ENCODE measurements at places on chromosomes 7 and 10.

DNA sequence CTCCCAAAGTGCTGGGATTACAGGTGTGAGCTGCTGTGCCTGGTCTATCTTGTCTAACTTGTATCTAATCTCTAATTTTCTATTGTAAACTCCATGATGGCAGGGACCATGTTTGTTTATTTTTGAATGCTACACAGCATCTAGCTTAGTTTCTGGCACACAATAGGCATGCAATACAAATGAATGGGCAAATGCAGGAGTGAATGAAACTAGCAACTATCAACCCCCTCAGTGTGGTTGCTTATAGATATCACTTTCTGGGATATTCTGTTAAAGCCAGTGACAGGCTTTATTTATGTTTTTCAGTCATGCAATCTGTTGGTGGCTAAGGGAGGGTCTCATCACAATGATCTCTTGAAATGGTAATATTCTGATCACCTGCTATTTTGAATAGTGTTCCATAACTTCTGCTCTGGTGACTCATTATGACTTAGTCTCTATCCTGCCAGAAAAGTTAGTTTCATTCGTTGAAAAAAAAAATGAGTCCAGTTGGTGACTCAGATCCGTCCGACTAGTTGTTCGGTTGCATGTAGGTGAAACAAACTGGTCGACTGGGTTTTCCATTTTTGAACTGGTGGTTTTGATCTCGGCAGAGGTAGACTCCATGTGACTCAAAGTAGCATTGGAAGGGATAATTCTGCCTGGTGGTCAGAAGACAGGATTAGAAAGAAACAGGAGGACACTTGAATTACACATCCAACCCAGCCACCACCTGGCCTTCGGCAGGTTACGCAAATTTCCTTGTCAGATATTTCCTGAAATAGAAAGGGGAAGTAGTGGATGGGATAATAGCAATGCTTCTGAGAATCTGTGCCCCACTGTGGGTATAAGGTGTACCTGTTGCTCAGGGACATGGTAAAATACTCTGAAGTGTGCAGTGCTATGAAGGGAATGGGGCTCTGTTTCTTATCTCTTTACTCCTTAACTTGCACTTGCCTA, 76.8 kb downstream of the GATA3 start:
- no peak for DNase-seq

GRCh38 chr7:24035366-24036032, 248.5 kb upstream of the NPY start:
- no peak for DNase-seq

DNA sequence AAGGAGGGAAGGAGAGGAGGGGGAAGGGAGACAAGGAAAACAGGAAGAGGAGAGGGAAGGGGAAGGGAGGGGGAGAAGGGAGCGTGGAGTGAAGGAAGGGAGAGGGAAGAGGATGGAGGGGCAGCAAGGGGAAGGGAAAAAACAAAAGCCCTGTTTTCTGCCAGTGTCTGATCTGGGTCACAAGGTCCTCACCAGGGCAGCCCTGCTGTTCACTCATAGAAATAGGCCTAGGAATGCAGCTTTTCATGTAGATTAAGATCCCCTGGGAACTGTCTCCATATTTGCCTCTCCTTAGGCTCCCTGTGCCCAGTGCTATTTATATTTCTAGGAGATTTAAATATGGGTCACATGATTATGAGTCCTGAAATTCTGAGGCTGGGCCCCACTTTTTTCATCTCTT, 790.7 kb downstream of the TNS3 start:
- no peak for DNase-seq

DNA sequence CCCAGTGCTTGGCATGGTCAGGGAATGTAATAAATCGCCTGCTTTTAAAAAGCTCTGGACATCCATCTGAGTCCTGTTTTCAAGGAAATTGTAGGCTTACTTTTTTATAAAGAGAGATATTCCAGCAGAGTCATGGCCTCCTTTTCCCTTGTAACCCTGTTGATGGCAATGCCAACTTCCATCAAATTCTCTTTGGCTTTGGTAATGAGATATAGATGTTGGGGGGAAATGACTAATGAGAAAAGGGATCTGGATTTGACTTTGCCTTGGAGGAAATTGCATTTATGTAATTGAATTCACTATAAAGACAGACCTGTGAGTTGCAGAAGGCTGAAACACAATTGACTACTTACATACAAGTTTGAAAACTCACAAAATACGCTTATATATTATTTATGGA, 347.5 kb downstream of the GPR158 start:
- no peak for DNase-seq

GRCh38 chr10:69732147-69732825, 69.4 kb upstream of the COL13A1 start:
- no peak for DNase-seq

DNA sequence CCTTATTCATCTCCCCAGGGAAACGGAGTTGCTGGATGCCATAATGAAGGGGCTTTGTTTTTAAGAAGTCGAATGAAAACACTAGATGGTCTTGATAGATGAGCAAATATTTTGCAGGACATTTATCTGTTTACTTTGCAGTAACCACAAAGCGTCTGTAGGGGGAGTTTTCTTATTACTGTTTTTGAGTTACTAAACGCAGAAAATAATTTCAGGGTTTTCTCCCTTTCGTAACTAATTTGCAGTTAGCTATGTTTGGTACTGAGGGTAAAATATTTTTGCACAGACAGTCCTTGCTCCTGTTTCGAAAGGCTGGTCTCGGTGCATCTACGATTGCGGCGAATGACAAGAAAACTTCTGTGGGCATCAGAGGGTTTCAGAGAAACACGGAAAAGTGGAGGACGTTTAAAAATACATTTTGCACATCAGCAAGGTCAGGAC, 505.6 kb upstream of the MKI67 start:
- DNase-seq = no peak

DNA sequence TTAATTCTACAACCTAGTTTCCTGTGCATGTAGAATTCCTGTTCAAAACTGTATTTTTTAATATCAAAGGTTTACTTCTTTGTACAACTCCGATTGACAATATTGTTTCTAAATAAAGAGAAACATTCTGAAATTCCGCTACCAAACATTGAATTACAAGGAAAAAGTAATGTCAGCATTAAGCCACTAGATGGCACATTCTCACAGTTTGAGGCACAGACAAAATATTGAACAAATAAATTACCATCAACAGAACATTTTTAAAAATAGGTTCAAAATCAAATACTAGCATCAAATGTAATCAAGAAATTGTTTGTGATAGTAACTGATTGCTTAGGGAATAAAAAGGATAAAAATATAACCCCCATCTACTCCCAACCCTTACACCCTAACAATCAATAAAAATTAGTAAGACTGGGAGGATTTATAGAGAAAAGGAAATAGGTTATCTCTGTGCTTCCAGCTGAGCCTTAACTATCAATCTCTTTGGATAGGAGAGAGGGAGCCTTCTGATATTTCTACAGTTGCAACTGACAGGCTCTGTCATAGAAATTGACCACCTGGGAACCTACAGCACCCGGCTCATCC, 86.6 kb upstream of the C7orf33 start:
- DNase-seq = no peak

GRCh38 chr10:75283671-75284470, 48.1 kb upstream of the COMTD1 start:
- DNase-seq = peak; percentile 47

- no peak for DNase-seq
Observed at GRCh38 chr7:44914992-44915607, 29.8 kb upstream of the PURB start.

GRCh38 chr7:135095450-135095849, 52.4 kb upstream of the TMEM140 start:
- DNase-seq = no peak

GRCh38 chr7:94195201-94195600, 191.0 kb upstream of the BET1 start:
- no peak for DNase-seq

DNA sequence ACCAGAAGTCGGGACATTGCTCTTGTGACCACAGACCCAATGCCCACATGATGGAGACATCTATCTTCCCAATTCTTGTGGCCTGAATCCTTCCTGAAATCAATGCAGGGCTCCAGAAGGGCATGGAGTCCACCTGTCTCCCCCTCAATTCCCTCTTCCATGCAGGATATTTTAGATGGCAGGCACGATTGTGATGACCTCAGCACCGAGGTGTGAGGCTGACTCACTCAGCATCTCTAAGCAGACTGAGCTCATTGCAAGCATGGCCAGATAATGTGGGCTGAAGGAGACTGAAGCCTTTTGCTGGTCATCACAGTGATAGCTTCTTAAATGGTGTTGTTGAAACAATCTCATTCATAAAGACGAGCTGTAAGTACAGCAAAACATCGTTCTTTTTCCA, 374.9 kb upstream of the PODXL start:
- DNase-seq = no peak

GRCh38 chr10:95467162-95467599, 94.0 kb downstream of the SORBS1 start:
- DNase-seq = no peak

DNA sequence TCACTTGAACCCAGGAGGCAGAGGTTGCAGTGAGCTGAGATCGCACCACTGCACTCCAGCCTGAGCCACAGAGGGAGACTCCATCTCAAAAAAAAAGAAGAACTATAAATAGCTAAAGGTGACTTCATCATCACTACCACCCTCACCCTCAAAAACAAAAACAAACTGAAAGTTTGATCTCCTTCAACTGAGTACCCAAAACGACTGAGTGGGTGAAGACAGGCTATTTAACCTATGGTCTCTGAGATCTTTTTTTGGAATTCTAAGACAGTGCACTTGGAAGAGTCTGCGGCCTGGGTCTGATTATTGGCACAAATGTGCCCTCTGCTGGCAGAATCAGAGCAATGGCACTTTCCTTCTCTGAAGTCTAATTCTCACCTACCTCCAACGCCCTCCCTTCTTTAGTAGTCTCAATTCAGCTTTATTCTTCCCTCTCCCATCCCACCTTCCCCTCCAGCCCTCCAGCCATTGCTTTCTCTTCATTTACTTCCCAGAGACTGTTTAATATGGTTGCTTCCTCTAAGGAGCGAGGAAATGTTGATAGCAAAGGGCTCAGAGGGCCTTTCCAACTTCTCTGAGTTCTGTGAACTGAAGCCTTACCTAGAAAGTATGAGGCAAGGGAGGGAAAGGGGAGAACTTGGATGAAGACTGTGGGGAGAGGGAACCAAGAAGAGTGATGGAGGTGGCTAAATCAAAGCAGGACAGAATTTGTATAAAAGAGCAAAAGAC, 2.9 kb upstream of the MYOZ1 start:
- peak; percentile 15 for DNase-seq

GRCh38 chr7:64888561-64888900, 14.5 kb upstream of the ZNF273 start:
- DNase-seq = no peak

GRCh38 chr10:115949282-115949844, 323.6 kb downstream of the GFRA1 start:
- no peak for DNase-seq

DNA sequence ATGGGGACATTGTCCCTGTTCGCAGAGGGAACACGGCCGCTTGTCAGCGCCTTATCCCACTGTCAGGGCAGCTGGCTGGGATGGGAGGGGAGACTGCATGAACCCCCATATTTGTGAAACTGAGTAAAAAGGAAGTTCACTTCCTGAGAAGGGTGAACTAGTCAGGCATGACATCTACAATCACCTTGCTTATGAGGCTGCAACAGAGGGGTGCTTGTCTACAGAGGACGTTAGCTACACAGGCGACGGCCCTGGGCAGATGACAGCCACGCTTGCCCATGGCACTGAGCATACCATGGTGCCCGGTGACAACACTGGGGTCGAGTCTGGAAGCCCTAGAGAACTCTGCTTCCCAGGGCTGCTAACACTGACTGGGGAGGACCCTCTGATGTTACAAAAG, 46.0 kb upstream of the KDM7A start:
- no peak for DNase-seq

DNA sequence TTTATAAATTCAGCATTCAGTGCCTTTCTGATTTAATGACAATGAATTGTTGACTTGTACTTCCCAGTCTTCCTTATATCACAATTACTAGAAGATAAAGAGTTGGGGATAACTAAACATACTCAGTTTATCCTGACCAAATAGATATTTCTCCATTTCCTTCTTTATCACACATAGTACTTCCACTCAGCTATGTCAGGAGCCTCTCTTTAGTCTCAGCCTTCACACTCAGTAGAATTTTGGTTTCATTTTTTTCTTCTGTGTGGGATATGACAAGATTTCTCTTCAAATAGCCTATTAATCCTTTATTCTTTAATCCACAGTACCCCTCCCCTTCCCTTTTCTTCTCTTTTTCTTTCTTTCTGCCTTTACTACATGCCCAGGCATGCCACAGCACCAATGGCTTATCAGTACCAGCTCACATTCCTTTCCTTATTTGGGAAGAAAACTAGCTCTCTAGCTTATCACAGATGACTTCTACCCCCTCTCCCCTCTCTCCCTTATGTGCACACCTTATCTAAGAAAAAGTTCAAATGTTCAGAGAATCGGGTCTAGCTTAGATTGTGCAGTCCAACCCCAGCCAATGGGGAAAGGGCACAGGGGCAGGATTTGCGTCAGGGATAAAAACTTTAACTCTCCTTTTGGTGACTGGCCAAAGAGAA, 109.0 kb downstream of the PHF14 start:
- DNase-seq = no peak

- no peak for DNase-seq
Observed at GRCh38 chr10:12191715-12192114, 4.0 kb downstream of the NUDT5 start.

DNA sequence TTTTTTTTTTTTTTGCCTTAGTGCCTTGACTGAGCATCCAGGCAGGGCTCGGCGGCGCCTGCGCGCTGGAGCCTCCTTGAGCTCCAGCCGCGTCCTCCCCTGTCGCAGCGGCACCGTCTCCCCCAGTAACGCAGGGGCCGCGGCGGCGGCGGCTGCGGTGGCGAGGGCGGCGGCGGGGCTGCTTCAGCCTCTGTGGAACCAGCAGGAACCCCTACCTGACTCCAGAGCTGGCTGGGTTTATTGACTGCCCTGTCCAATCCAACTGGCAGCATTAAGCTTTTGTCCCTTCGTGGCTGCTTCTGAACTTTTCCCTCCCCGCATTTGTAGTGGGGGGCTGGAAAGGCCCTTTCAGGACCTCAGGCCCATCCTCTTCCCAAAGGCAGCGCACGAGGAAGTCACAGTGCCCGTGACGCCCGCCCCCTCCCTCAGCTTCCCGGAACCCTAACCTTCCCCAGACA, at the start of gene GPR85:
Gene GPR85, minus strand, starts transcription at position 397 of the 458 bp plus-strand sequence. CDS start 2,106 bp downstream, outside the sequence.
- no peak for DNase-seq

DNA sequence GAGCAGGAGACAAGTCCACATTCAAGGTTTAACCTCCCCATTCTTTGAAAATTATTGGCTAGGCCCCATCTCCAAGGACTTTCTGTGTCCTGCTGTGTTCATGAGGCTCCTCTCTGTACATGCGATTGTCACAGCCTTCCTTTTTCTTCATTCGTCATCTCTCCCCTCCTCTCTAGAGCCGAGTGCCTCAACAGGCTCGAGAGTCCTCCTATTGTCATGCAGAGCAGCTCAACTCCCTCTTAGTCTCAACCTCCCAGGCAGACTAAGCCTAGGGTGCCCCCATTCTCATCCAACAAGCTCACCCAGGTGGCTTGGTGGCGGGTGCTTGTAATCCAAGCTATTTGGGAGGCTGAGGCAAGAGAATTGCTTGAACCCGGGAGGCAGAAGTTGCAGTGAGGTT, 35.1 kb upstream of the SAMD8 start:
- no peak for DNase-seq

DNA sequence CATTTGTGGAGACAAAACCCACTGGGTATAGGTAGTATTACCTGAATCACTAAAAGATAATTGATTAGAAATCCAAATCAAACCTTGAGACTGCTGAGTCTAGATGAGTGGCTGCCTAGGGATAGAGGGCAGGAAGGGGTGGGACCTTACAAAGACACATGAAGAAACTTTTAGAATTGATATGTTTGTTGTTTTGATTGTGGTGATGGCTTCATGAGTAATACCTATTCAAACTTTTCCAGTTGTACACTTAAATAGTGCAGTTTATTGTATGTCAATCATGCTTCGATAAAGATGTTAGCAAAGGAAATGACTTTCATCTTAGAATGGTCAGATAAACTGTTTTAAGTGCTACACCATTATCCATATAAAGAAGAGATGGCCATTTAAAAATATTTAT, 188.7 kb upstream of the KAT6B start:
- DNase-seq = no peak
